Progenitor cell of endocrine pancreas (in vitro differentiated cells): ENCODE measurements at places on chromosomes 6 and 20. TPM values are rescaled to one million over a fixed set of nuclear protein-coding genes. Genes with fewer than 3 reads are reported as not detected.

CDH4 gene
- total RNA-seq = 0.38 and 0.43 TPM in 2 replicates

C6orf58 gene
- total RNA-seq = not detected in 2 replicates

DNA sequence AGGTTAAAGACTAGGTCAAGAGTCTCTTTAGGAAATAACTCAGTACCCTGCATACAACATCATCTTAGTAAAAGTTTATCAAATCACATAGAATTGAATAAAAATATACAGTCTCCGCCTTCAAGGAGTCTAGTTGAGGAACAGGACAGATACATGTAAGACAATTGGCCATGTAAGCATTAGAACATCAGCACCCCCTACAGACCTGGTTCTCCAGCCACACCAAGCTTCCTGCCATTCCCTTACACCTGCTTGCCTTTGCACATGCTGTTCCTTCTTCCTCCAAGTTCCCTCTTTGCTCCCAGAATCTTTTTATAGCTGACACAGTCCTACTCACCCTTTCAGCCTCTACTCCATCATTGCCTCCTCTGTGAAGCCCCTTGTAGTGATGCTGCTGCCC is 187.8 kb upstream of the LRFN2 start:
- no peak for DNase-seq

DNA sequence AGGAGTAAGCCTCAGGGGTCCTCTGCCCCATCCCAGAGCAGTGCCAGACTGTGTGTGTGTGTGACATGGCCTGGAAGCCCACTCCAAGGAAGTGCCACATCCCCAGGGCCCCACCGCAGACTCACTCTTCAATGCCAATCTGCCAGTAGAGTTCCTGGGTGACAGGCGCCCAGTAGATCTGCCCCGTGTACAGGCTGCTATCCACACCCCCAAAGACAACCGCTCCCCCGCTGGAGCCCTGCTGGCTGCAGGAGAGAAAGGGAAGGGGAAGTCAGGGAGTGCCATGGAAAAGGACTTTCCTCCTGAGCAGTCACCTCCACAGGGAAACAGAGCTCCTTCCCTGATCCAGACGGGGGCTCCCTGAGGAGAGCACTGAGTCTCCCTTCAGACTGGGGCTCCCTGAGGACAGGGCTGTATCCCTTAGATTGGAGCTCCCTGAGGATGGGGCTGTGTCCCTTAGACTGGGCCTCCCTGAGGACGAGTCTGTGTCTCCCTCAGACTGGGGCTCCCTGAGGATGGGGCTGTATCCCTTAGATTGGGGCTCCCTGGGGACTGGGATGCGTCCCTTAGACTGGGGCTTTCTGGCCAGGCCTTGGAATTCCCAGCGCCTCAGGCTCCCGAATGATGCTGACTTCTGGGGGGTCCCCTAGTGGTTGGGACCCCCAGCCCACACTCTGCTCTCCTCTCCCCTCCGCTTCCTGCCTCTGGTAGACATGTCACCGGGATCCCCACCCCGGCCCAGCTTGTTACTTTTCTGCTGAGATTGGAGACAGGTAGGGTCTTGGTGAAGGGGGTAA is 5.2 kb upstream of the TFEB start:
- no peak for DNase-seq

RNF182 gene
- total RNA-seq = 1.9 and 2.5 TPM in 2 replicates

DNA sequence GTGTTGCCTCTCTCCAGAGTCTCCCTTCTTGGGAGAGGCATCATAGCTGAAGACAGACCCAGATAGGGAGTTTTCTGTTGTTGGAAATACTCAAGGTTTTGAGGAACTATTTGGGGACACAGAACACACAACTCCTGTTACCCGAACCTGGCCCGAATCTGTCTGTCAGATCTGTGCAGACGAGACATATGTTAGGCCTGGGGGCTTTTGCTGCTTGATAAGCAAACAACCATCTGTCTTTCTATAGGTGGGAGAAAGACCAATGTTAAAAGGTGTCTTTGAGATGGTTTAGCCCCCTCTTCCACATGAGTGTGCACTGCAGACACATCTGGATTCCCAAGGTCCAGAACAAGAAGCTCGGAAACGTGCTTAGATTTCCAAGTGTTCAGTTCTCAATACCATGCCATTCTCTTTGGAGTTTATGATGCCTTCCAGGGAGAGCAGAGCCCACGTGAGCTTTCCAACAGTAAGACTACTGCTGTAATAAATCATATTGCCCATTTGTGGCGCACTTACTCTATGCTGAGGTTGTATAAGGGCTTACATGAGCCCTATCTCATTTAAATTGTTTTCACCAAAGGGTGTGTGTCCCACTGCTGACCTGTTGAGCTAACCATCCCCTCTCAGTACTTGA is 3.8 kb upstream of the STX16 start:
- no peak for DNase-seq

RNF39 gene
- total RNA-seq = not detected in 2 replicates

GRCh38 chr20:49276961-49277785 is 684 bp downstream of the ZNFX1 start:
- DNase-seq = peak; percentile 15

DNA sequence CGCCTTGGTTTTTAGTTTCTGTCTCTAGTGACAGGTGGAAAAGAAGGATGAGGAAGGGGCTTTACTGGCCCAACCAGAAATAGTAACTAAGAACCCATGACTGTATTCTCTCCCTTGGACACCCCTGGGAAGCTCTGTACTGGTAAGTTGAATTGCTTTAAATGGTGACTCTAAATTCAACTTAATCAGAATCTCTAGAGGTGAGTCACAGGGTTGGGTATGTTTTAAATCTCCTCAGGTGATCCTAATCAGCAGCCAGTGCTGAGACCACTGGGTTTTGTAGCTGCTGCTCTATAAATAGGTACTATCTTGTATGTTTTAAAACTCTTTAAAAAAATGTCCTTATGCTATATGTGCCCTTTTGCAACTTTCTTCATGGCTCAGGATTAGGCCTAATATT is 314.0 kb upstream of the ECI2 start:
- DNase-seq = no peak

HCRTR2 gene
- not detected in 2 replicates for total RNA-seq

- DNase-seq = no peak
These were observed 65.1 kb downstream of the CBFA2T2 start for GRCh38 chr20:33554914-33555420.

- no peak for DNase-seq
These were observed 76.7 kb upstream of the FABP7 start for GRCh38 chr6:122702841-122703240.

OXT gene
- not detected in 2 replicates for total RNA-seq

EDN1 gene
- total RNA-seq = 2.0 and 2.6 TPM in 2 replicates

- DNase-seq = no peak
These were observed 79.2 kb upstream of the LY86 start for GRCh38 chr6:6509284-6509683.

DNA sequence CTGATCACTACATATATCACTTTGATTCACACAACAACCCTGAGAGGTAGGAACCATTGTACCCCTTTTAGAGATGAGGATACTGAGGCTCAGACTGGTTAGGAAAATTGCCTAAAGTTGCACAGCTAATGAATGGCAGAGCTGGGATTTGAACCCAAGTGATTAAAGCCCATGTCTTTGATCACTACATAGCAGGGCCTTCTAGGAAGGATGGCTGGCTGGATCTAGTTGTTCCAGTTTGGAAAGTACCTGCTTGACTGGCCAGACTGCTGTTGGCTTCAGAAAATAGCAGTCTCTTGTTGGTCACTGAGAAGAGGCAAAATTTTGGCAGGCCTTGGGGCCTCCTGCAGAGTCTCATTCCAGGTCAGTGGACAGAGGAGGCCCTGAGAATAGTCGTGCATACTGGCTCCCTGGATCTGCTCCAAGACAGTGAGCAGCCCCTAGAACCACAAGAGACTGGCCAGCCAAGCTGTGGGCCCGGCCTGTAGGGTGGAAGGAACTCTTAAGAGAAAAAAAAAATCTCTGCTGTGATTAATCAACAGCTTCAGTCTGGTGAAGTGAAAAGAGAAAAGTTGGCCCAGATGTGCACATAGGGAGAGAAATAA is 17.5 kb downstream of the PPARD start:
- DNase-seq = no peak

RAET1L gene
- not detected in 2 replicates for total RNA-seq

DNA sequence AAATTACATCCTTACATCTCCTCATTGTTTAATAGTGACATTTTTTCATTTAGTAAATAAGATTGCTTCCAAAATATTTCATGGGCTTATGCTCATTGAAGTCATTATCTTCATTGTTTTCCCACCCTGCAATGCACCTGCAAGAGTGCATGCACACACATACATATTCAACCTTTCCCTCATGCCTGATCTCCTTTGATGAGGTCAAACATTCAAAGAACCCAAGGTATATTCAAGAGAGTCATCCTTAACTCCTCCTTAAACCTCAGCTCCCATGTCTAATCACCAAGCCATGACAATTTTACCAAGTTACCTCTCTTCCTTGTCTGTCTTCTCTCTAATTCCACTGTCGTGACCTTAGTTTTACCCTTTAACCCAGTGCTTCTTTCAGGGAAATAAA is 56.5 kb downstream of the HIVEP2 start:
- DNase-seq = no peak

GRCh38 chr6:158048589-158048988 is 66.9 kb downstream of the SYNJ2 start:
- no peak for DNase-seq

CST7 gene
- not detected in 2 replicates for total RNA-seq

- no peak for DNase-seq
These were observed 96.6 kb downstream of the SLC16A10 start for GRCh38 chr6:111183702-111184517.

- DNase-seq = no peak
These were observed 49.4 kb upstream of the MCUR1 start for GRCh38 chr6:13863699-13864155.

- DNase-seq = no peak
These were observed 25.2 kb downstream of the TRIM38 start for GRCh38 chr6:25987845-25988244.

DNA sequence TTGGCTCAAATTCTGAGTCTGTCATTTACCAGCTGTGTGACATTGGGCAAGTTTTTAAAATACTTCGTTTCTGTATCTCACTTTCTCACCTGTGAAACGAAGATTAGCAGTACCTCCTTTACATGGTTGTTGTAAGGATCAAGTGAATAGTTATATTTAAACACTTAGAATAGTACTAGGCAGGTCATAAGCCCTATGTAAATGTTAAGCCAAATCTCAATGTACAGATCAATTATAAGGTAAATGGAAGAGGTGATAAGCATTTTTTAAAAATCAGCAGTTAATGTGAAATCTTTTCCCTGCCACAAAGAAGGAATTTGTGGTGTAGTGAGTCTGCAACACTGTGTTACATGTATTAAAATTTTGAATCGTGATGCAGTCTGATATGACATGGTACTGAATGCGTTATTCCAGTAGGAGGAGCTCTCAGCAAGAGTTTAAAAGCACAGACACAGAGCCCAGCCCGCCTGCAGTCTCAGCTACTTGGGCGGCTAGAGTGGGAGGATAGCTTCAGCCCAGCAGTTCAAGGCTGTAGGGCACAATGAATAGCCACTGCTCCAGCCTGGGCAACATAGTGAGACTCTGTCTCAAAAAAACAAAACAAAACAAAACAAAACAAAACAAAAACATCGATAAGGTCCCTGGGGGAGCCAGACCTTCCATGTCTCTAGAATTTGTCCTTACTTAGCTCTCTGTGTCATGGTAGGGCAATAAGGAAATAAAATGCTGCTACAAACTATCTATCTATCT is 46.0 kb downstream of the GTF2H5 start:
- DNase-seq = peak; percentile 21

DNA sequence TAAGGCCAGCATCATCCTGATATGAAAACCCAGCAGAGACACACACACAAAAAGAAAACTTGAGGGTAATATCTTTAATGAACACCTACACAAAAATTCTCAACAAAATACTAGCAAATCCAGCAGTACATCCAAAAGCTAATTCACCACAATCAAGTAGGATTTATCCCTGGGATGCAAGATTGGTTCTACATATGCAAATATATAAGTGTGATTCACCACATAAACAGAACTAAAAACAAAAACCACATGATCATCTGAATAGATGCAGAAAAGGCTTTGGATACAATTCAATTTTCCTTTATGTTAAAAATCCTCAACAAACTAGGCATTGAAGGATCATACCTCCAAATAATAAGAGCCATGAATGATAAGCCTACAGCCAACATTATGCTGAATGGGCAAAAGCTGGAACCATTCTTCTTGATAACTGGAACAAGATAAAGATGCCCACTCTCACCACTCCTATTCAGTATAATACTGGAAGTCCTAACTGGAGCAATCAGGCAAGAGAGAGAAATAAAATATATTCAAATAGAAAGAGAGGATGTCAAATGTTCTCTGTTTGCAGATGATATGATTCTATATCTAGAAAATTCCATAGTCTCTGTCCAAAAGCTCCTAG is 33.9 kb upstream of the CLVS2 start:
- no peak for DNase-seq

DNA sequence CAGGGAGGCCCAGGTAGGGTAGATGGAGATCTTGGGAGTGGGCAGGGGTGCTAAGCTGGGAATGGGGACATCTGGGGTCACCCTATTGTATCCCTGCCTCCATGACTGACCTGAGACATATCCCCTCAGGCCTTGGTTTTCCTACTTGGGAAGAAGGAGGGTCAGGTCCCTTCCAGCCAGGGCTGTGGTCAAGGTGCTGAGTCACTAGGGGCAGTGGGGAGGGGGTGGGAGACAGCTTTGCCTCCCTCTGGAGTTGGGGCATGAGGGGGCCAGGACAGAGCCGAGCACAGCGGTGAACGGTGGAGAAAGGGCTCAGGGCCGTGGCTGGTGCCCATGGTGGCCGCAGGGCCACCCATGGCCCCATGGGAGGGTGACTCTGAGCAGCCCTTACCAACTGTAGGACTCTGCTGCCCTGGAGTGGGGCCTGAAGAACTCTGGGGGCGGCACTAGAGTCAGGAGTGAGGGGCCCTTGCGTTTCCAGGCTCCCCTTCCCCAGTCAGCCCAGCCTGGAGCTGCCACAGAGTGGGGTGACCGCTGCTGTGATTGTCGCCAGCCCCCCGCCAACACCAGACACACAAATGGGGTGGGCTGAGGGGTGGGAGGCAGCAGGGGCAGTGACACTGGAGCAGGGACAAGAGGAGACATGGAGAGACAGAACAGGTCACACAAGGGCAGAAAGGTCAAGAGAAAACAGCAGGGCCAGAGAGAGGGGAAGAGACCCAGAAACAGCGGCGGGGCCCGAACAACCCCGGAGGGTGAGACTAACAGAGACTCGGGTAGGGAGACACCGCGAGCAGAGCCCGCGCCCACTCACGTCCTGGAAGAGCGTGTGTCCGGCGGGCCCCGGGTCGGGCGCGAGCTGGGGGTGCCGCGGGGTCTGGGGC is 576 bp downstream of the NECAB3 start:
- no peak for DNase-seq

PRKN gene
- total RNA-seq = 4.5 and 4.6 TPM in 2 replicates

DNA sequence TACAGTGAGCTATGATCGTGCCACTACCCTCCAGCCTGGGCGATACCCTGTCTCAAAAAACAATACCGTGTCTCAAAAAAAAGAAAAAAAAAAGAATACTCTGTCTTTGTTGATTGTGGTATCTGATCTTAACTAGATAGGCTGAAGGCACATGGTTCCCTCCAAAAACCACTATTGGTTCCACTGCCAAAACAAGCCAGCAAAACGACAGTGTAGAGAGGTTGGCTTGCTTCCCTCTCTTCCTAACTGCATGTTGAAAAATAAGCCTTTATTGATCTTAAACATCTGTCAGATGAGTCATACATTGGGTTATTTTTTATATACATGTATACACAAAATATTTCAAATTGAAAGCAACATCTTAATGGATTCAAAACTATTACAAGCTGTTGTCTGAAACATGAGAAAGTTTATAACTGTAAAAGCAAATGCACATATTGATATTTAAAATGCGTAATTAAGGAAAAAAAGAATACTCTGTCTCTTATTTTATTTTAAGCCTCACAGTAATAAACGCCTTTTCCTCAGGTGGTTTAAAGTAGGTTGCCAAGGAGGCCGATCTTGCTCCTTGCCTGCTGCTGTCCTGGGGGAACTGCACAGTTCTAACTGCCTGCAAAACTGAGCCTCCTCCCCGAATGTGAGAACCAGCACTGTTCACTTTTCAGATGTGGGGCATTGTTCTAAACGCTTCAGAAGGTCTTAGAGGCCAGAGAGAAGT is 7.0 kb upstream of the NINL start:
- no peak for DNase-seq
